IMR-90 (cell line): ENCODE measurements at places on chromosomes 6 and 20.

GRCh38 chr20:47334022-47334551 is 22.4 kb downstream of the ZMYND8 start:
- peak; percentile 96 for DNase-seq

DNA sequence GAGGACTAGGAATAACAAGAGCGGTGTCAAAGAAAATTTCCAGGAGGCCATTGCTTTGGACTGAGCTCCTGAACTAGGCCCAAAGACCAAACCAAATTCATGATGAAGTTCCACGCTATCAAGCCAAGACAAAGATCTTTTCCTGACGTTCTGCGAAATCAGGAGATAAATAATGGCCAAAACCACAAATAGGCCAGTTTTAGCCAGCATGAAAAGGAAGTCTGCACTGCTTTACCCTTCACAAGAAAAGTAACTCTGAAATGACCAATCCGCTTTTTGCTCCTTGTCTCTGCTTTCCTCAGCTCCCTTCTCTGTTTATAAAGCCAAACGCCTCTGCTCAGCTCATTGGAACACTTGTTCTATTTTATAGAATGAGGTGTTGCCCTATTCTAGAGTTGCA is 6.7 kb downstream of the NCOA5 start:
- DNase-seq: no peak

DNA sequence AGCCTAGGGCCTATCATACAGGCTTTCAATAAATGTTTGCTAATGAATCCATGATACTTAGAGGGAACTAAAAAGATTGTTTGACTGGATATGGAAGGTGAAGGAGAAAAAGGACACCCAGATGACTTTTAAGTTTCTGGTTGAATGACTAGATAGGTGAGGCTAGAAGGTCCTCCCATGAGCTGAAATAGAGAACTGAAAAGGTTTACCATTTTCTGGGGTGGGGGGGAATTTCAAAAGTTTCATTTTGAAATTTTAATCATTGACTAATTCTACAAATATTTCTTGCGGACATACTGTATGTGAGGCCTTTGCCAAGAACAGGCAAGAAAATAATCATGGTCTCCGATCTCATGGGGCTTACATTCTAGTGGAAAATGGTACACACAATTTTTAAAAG is 17.9 kb upstream of the ZBTB2 start:
- no peak for DNase-seq

GRCh38 chr6:16694781-16695578 is 66.3 kb downstream of the ATXN1 start:
- no peak for DNase-seq

DNA sequence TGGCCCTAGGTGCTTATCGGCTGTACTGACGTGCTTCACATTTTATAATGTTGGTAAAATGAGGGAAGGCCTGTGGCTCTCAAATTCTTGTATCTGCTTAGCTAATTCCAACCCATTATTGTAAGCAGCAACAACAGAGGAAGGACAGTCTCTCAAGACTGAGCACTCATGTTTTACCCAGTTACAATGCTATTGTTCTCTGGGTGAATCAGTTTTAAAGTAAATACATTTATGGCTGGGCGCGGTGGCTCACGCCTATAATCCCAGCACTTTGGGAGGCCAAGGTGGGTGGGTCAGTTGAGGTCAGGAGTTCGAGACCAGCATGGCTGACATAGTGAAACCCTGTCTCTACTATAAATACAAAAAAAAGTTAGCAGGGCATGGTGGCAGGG is 194.6 kb downstream of the PRKN start:
- no peak for DNase-seq

DNA sequence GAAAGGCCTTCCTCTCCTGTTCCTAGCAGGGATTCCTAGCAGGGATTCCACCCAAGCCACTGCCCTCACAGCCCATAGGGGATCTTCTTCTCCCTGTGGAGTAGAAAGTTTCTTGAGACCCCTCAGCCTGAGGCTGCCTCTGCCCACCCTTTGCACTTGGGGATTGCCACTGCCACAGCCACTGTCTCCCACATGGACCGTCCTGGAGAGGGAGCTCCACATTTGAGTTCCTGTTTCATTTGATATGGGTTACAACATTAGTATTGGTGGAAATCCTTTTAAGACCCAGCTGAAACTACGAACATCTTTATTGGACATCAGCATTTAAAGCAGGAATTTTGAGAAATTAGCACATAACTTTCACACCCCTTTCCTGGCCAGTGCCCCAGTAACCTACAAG is 25.6 kb downstream of the HLA-G start:
- no peak for DNase-seq

- no peak for DNase-seq
Observed at GRCh38 chr6:149267072-149267471, 50.4 kb upstream of the TAB2 start.

- DNase-seq: no peak
Observed at GRCh38 chr6:139436200-139436956, 61.9 kb upstream of the CITED2 start.

GRCh38 chr6:124721331-124721730 is 240.9 kb upstream of the RNF217 start:
- DNase-seq: no peak

DNA sequence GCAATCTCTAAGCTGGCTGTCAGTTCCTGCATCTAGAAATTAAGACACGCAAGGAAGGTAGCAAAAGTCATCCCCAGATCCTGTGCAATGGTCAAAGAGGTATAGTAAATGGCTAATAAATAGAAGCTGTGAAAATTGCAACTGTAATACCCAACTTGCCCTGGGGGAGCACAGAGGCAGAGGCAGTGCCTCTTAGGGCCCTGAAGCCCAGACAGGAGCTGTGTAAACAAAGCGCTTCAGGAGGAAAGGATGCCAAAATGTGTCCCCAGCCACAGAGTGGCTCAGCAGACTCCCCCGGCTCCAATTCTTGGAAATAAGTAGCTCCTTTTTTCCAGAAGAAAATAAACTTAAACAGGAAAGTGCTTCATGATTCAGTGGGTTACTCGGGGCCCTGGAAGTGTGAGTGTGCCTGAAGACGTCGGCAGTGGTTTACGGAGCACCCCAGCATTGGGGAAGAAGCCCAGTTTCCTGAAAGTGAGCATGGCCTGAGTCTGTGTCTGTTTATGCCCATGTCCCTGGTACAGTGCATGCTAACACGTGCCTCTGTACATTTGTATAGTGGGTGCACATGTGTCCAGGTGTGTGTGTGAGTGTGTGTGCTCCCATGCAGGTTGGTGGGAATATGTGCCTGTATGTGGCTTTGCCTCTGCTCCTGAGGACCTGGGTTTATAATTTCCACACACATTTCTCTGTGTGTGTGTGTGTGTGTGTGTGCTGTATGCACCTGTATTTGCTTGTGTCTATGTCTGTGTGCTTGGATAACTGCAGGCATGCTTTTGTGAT is 246.7 kb downstream of the MAFB start:
- no peak for DNase-seq

- DNase-seq: no peak
Observed at GRCh38 chr6:55562318-55562717, 16.7 kb downstream of the HMGCLL1 start.

DNA sequence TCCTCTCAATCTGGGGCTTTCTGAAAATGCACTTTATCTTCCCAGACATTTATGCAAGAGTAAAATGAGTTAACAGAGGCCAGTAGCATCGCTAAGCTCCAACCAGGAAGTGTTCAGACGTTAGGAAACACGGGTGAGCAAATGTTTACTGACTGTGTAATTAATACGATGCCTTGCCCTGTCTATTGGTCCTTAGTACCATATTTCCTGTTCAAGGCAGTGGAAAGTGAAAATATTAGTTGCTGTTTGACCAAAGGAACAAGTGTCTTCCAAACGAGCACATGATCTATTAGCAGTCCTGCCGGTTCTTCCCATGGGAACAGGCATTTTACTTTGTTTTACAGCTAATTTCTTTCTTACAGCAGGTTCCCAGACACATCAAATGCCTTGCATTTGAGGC is 311.1 kb upstream of the JAG1 start:
- no peak for DNase-seq

- no peak for DNase-seq
Observed at GRCh38 chr6:818196-818595, 125.3 kb upstream of the EXOC2 start.

GRCh38 chr6:88561954-88562315 is 395.8 kb upstream of the CNR1 start:
- DNase-seq: no peak

DNA sequence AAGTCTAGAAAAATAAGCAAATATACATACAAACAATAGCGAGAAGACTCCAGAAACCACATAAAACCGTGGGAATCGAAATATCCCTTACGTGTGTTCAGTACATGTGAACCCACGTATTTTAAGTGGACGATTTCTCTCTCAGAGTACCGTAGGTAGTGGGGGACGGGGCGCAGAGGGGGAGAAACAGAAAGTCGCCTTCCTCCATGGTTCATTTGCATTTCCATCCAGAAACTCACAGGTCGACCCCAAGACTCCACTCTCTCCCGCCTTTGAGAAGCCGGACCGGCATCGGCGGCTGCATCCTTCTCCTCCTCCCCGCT is 538 bp upstream of the ENPP1 start:
- no peak for DNase-seq

DNA sequence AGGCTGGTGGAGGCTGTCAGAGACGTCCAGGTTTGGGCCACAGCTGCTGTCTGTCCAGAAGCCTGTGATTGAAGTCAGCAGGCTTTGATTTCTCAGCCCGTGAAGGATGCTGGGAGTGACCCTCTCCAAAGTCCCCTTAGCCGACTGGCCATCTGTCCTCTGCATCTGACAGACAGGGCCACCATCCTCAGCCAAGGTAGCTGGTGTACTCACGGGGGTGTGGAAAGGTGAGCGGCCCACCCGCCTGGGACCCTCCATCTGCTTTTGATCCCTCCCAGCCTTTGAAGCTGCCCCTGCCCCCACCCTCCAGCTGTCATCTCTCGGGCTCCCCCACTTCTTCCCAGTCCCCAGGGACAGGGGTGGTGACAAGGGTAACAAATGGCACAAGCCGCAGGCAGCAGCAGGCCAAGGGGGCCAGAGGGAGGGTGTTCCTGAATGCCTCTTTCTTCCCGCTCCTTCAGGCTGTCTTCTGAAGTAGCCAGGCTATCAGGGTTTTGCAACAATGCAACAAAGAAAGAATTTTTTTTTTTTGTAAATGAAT is 84.4 kb downstream of the EYA2 start:
- DNase-seq: no peak

GRCh38 chr6:85400331-85400730 is 49.6 kb upstream of the NT5E start:
- DNase-seq: no peak

GRCh38 chr6:2412731-2413130 is 167.3 kb upstream of the GMDS start:
- peak; percentile 90 for DNase-seq

DNA sequence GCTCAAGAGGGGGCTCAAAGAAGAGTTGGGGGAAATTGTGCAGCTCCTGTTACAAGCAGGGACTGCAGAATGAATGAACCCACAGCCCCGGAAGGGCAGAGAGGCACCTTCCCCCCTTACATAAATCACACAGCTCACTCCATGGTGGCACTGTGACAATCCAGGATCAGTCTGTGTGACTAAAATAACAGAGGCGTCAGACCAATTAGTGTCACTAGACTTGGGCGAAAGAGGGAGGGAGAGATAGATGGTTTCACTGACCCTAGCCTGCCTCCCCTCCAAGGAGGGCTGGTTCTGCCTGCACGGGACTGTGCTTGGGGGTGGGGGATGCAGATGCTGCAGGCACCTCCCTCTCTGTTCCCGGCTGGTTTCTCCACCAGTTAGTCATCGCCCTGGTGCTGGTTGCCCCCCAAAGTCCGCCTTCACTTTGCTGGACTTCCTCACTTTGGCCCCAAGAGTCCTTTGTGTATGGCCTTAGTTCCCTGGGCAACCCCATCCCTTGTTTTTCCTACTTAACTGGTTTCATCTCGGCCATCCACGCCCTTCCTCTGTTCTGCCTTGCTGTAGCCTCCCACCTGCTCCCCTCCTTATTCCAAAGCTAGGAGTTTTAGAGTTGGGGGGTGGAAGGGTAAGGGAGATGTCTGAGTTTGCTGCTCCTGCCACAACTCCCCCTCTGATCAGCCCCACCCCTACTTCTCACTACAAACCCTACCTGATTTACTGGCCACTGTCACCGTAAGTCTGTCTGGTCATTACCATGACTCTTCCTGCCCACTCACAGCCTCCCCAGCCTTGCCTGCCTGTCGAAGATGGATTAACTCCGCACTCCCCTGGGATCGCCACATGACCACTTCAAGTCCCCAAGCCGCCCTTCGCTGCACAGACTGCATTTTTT is 17.7 kb downstream of the CCDC167 start:
- DNase-seq: no peak

DNA sequence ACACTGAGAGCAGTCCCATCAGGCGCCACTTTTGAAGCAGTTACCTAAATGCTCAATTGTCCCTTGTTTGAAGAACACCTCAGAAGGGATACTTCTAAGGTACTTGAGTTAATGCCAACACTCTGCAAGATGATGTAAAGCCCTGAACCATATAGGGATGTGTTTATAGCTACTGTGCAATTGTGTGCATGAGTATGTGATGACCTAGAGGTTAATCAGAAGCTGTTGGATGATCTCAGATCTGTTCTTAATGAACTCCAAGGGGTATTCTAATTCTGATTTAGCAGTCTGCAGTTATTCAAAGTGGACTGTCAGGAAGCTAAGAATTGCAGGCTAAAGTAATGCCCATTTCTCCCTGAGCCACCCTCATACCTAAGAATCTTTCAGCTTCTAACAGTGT is 158.3 kb downstream of the TMEM242 start:
- peak; percentile 34 for DNase-seq

DNA sequence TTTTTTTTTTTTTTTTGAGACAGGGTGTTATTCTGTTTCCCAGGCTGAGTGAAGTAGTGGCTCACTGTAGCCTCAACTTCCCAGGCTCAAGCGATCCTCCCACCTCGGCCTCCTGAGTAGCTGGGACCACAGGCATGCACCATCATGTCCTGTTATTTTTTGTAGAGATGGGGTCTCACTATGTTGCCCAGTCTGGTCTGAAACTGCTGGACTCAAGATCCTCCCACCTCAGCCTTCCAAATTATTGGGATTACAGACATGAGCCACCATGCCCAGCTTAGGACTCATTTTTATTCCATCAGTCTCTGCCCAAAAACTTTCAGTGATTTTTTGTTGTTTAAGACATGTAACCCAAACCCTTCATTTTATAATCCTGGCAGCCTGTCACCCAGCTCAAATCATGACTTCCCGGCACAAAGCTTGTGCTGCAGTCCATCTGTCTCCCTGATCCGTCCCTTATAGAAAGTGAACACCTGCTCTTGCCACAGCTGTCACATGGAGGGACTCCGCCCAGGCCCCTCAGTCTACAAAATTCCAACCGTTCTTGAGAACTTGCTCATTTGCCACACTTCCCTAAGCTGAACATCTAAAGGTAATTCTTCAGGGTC is 183.9 kb upstream of the JARID2 start:
- DNase-seq: no peak

DNA sequence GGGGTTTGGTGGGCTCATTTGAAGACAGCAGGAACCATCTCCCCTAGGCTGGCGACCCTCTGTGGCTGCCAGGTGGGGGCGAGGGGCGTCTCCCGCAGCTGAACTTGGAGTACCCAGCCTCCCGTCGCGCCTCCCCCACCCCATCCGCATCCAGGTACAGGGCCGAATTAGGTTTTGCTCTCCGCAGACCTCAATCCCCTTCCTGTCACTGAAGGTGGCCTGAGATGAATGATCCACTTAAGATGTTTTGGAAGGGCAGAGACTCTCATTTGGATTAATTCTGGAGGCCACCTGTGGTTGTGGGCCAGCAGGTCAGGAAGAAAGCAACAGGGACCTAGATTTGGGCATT is 493 bp downstream of the CD83 start:
- no peak for DNase-seq

GRCh38 chr20:40695214-40695613 is 6.2 kb upstream of the MAFB start:
- no peak for DNase-seq
